ENCODE measurements at places on chromosomes 16 and 17.

GRCh38 chr16:80671281-80671849 lies 130.6 kb downstream of the DYNLRB2 start:
- DNase-seq, result no peak

DNA sequence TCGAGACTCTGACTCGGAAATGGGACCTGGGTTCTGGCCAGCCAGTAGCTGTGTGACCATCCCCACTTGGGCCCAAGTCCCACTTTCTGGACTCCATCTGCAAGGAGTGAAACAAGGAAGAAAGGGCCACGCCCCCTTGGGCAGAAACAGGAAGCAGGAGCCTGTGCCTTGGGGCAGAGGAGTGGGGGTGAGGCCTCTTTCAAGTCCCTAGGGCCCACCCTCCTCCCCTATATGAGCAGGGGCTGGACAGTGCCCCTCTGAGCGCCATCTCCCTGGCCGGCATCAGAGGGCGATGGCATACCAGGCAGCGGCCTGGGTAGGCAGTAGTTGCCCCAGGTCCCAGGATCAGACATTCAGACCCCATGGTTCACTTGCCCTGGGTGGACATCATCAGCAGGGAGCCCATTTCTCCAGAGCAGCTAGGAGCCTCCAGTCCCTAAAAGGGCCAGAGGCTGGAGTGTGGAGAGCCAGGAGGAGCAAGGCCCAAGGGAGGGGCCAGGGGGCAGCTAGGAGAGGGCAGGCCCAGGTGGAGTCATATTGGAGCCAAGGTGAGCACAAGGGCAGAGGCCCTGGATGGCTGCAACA lies 7.1 kb downstream of the BCAR1 start:
- no peak for DNase-seq

GRCh38 chr17:30809867-30810266 lies 14.6 kb downstream of the CRLF3 start:
- DNase-seq, result no peak

GRCh38 chr16:945271-946047 lies 25.3 kb downstream of the LMF1 start:
- DNase-seq, result no peak

GRCh38 chr16:56286809-56287208 lies 95.5 kb downstream of the GNAO1 start:
- no peak for DNase-seq

DNA sequence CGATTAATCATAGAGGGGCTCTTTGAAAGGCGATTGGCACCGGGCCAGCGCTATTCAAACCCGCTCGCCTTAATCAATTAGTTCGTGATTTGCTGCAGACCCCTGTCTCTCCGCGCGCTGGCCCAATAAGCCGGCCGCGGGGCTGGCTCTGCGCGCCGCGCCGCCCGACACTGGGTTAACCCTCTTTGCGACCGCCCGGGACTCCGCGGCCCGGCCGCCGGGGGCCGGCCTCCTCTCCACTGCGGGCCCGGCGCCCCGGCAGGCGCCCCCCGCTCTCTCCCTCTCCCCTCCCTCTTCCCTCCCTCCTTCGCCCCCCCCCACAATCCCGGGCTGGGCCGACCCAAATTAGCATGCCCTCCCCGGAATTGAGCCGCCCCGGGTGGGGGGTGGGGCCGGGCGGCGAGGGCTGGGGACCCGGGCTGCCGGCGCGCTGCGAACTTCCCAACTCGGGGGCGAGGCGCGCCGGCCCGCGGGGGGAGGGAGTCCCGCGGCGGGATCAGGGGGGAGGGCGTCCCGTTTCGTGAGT lies 428 bp upstream of the SALL1 start:
- DNase-seq, result peak; percentile 69

GRCh38 chr17:35291802-35292201 lies 48.9 kb downstream of the SLFN5 start:
- peak; percentile 32 for DNase-seq

DNA sequence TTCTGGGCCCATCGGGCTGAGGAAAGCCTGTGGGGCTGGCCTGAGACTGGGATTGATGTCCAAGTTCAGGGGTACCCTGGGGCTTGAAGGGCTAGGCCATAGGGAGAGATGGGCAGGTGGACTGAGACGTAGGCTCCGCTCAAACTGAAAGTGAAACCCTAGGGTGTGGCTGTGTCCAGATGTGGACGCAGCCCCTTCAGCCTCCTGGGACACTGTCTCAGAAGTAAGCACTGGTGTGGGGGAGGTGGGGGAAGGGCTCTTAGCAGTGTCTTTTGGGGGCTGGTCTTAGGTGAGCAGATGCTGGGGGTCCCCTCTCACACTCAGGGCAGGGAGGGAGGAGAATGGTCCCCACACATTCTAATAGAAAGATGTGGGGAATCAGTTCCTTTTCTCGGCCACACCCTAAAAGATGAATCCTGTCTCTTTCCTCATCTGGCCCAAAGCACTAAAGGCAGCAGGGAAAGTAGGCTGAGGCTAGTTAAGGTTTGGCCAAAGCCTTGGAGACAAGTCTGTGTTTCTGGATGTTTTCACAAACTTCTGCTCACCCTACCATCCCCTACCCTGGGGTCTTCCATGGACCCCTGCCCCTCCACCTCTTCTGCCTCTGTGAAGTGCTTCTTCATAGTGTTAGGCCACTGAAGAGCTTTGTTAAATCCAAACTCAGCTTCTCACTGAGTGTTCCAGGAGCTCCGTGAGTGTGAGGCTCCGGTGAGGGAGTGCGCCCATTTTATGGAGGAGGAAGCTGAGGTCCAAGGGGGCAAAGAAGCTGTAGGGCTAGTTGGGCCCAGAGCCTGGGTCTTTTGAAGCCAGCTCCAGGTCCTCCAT lies 5.6 kb downstream of the FMNL1 start:
- DNase-seq, result no peak

DNA sequence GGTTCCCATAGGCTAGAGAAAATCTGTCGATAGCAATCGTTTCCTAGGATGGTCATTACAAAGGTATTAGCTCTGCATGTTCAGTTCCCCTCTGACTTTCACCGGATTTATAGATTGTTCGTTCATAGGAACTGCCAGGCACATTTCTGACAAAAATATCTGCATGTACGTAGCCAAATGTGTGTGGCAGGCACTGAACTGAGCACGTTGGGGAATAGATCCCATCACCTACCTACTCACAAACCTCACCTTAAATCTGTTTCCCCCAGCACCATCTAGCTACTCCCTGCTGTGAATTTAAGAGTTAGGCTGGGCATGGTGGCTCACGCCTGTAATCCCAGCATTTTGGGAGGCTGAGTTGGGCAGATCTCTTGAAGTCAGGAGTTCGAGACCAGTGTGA lies 64.5 kb upstream of the TANC2 start:
- DNase-seq, result no peak

DNA sequence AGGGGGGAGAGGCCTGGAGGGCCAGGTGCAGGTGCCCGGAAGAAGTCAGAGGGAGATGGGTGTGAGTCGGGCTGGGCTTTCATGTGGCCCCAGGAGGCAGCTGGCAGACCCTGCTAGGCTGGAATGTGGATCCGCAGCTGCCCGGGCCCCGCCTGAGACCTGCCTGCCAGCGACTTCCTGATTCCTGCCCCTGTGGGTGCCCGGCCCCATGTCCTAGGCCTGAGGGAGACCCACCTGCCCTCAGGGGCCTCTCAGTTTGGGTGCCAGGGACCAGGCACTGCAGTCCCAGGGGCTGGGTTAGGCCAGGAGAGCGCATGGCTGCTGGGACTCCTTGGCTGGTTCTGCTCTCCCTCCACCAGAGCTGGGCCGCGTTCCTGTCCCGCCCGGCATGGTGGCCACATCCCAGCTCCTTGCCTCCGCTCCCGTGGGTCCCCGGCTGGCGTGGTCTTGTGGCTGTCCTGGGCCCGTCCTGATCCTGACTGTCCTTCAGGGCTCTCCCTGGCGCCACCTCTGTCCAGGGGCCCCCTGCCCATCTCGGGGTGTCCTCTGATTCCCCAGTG lies 22.1 kb upstream of the SPNS2 start:
- no peak for DNase-seq
